ENCODE measurements at places on chromosomes 6 and 20.

DNA sequence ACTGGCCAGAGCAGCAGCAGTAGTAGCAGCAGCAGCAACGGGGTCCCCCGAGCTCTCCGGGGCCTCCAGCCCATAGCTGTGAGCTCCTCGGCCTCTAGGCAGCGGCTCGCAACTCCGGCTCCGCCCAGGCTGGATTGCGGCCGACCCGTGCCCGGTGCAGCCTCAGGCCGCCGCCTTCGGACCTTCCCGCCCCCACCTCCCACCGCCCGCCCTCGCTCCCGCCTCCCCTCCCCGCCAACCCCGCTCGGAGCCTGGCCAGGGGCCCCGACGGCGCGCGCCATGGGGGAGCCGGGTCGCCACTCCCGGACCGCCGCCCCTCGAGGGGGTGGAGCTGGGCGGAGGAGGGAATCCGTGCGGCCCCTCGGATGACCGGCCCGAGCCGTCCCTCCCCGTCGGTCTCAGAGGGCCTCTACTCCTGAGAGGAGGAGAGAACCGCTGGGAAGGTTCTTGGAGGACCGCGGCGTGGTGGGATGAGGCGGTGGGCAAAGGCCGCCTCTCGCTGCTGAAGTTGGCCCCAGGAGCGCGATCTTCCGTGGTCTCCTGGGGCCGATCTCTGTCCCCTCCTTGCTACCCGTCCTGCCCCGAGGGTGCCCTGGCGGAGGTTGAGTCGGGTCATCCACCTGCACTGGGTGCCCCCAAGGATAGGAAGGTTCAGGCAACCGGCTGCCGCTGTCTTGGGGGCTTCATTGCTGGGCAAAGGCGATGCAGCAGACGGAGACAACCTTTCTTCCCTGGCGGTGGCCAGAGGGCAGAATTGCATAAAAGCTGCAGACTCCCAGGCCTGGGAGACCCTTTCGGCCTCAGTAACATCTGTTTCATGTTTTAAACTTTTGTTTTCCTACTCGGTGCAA lies at the start of gene ADAM33:
ADAM33 (minus strand) TSS at position 80 of the 851 bp plus-strand sequence; CDS start at position 74, 6 bp downstream.
- DNase-seq, result no peak

DNA sequence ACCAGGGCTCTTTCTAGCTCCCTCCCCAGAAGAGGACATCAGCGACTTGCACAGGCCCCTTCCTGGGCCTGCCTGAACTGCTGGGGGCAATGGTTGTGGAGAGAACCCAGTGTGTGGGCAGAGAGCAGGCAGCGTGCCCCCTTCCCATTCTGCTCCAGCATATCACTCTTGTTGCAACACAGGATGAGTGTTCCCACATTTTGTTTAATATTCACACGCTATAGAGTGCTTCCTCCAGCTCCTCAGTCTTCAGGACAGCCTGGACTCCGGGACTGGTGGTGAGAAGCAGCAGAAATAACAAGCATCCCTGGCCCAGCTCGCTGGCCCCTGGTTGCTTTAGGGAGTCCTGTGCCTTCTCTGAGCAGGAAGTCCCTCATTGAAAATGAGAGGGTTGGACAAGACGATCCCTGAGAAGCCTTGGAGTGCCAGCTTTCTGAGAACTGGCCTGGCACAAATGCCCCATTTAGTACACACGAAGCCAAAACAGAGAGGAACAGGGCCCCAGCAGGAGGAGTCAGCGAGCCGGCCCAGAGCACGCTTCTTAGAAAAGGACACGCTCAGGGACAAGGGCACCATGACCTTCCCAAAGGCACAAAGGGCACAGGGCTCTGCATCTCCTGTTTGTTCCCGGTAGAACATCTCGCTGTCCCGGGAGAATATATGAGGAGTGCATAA lies 84.2 kb upstream of the FOXC1 start:
- no peak for DNase-seq

- DNase-seq, result no peak
These were observed 427.1 kb downstream of the CD83 start for GRCh38 chr6:14544666-14545065.

- DNase-seq, result peak; percentile 61
These were observed 36.4 kb downstream of the HLA-DPB1 start for GRCh38 chr6:33112148-33112547.

DNA sequence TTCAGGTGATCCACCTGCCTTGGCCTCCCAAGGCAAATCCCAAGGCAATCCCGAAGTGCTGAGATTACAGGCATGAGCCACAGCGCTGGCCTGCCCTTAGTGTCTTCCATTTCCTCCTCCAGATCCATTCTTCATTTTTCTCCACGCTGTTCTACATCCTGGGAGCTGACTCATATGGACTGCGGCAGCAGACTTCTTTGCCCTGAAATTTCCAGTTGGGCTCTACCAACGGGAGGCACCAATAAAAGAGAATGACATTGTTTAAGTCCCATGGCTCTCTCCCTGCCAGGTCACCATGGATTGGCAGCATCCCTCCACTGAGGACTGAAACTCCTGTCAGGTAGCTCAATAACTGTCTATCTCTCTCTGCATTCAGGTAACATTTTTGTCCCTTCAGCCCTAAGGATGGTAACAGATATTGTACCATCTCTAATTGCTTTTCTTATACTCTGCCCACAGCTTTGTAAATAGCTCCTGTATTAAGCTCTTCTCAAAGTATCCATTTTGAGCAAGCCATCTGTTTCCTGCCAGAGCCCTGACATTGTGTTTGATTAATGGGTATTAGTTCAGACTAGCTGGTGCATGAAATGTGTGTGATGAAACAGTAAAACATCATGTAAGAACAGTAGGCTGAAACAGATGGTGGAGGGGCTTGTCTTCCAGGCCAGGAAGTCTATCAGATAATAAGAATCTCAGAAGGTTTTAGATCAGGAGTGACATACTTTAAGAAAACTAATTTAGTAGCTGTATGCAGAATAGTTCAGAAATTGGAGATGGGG lies 3.6 kb downstream of the TBCC start:
- peak; percentile 75 for DNase-seq

DNA sequence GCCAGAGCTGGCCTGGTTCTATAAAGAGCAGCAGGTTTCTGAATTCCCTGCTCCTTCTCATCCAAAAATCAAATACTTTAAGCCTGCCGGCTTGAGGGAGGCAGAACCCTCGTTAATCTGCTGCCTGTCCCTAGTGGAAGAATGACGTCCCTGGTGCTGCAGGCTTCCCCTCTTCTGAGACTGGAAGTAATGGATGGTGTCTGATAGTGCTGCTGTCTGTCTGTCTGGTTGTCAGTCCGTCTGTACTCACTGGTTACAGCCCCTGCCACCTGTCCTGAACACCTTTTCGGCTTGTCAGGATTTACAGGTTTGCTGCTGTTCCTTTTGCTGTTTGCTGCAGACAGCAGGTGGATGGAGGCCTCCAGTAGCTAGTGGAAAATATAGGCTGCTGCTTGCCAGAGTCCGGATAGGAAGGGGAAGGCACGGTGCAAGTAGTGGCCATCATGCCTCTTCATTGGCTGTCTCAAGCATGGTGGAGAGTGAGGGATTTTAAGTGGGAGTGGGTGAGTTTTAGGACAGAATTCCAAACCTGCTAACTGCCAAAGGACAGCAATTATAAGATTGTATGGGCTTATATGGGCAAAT lies 2.5 kb downstream of the RIMS1 start:
- no peak for DNase-seq

- no peak for DNase-seq
These were observed 110.6 kb upstream of the PTPRK start for GRCh38 chr6:128631031-128631430.

DNA sequence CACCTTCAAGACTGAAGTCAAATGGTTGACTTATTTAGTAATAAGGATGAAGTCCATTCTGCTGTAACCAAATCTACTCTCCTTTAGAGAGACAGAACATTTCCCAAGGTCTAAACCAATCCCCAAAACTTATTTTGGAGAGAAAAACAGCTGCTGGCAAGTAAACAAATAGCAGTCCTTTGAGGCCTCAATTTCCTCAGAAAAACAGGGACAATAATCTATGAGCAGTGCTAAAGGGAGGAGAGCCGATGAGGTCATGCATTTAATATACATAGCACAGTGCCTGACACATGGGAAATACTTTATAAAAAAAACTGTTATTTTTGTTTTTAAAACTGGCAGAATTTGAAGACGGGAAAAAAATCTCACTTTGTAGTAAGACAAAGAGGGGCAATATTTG lies 526.0 kb downstream of the EPM2A start:
- DNase-seq, result no peak

DNA sequence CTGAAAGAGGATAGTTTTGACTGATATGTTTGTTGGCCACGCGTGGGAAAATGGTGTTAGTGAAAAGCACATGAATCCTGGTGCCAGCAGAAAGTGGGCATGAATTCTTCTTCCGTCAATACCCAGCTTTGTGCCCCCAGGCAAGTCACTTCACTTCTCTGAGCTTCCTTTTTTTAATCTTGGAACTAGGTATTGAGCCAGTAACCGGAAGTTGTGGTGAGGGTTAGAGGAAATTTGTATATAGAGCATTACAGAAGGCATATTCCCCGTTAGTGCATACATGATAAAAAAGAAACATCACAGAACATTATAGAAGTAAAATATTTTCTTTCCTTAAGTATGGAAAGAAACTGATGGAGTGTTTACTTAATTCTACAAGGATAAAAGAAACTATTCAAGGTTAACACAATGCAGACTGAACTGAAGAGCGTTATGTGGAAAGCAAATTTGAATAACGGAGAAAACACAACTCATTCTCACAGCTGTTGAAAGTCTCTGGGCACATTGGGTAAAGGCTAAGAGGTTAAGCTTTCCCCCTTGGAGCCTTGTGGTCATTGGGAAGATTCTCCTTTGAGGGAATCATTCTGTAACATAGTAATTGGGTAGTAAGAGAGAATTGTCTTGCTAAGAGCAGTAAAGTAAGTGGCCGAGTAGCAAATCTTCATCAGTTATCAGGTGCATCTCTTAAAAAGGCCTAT lies 223.1 kb downstream of the BCAS1 start:
- DNase-seq, result peak; percentile 56

DNA sequence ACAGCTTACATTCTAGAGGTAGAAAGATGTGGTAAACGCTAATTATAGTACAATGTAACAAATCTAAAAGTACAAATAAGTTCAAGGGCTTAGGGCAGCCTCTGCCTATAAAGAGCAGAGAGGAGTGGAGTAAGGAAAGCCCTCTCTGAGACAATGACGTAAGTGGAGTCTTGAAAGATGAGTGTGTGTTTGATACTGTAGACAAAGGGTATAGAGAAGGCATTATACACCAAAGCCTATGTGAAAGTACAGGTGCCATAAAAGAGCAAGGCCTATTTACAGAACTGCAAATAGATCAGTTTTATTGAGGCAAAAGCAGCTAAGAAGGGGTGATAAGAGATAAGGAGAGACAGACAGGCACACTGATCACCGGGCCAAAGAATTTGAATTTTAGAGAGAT lies 10.9 kb downstream of the GOPC start:
- no peak for DNase-seq

GRCh38 chr6:97399208-97399607 lies 116.2 kb upstream of the MMS22L start:
- DNase-seq, result no peak

GRCh38 chr6:124040655-124041054 lies 237.0 kb downstream of the NKAIN2 start:
- no peak for DNase-seq

GRCh38 chr6:28160233-28160632 lies 18.6 kb downstream of the ZKSCAN8 start:
- DNase-seq, result peak; percentile 50

- DNase-seq, result no peak
These were observed 180.0 kb upstream of the UST start for GRCh38 chr6:148566664-148567350.

GRCh38 chr6:132651062-132651461 lies 7.9 kb downstream of the TAAR1 start:
- DNase-seq, result no peak

- peak; percentile 3 for DNase-seq
These were observed 422.6 kb upstream of the MMS22L start for GRCh38 chr6:97705568-97705967.

- no peak for DNase-seq
These were observed 31.0 kb upstream of the TCFL5 start for GRCh38 chr20:62892348-62893304.

GRCh38 chr6:165848086-165848426 lies 185.0 kb upstream of the PDE10A start:
- DNase-seq, result no peak

- peak; percentile 3 for DNase-seq
These were observed 38.8 kb upstream of the FOXA2 start for GRCh38 chr20:22623211-22623610.

DNA sequence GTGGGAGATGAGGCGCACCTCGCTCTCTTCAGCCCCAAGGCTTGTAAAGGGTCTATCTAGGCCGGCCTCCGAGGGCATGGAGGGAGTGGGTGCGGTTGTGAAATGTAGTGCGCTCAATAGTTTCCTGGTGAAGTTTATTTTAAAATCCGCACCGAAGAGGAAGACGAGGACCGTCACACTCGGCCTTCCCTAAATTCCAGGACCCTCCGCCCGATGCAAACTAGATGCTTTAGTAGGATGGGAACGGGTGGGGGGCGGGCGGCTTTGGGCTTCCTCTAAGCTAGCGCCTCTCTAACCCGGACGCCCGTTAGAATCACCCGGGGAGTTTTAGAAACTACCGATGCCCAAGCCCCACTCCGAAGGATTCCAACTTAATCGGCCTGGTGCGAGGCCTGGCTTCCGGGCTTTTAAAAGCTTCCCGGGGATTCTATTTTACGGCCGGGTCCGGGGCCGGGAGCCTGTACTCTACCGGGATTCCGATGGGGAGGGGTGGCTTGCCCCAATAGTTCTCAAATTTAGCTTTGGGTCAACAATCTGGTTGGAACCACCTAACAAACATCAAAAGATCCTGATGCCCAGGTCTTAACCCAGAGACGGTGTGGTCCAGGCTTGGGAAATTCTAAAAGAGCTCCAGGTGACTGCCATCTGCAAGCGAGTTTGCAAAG lies 548 bp upstream of the BCAS4 start:
- no peak for DNase-seq

- DNase-seq, result peak; percentile 10
These were observed 58.5 kb downstream of the AHI1 start for GRCh38 chr6:135438907-135439535.

DNA sequence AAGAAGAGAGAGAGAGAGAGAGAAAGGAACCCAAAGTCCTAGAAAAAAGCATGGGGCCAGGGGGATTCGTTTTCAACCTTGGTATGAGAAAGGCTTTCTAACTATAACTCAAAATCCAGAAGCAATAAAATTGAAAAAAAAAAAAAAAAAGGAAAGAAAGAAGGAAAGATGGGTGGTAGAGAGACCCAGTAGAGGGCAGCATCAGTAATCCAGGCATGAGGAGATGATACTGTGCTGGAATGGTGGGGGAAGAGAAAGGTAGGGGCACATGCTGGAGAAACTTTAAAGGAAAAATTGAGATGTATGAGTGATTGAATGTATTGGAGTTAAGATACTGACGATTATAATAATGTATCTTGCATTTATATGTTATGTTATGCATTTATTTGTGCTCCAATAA lies 1040.7 kb upstream of the FLRT3 start:
- no peak for DNase-seq

All from M059J (cell line).